ENCODE measurements at places on chromosomes 2 and 18.
A peak's percentile ranks its signal among the peaks of the same experiment; 100 is the strongest.

DNA sequence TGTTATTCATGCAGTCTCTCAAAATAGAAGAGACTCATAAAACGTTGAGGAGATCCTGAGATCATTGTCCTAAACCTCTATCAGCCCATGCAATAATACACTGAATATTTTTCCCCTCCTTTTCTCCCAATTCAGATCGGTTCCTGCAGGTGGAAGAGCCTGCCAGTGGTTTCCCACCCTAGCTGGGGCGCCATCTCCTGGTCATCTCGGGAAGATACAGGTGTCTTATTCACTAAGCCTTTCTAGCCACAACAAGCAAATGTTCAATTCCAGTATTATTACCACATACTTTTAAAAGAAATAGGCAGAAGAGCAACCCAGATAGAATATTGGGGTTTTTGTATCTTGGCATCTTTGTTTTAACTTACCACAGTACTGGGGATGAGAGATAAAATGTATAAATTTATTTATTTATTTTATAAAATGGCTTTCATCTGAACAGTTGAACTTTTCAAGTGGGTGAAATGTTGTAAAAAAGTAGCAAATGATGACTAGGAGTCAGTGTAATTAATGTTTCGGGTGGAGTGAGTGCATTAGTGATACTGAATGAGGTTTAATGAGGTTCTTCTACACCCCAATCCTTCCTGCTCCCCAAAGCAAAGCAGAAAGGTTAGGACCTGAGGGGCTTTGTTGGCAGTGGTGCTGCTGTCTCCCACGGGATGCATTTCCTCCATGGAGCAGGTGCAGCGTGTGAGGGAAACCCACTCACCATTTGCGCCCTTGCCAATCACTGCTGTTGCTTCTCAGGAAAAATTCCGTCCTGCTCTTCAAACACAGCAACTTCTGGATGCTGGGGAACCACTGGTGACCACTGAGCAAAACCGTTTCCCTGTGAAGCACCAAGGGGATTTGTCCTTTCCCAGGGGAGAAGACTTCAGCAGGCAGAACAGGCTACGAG lies 147.1 kb upstream of the FHL2 start:
- peak; percentile 67 for DNase-seq

GRCh38 chr2:156649596-156649995 lies 213.4 kb downstream of the GPD2 start:
- DNase-seq: no peak

- no peak for DNase-seq
Measured at GRCh38 chr2:99279969-99280695, 20.9 kb downstream of the LYG1 start.

- no peak for DNase-seq
Measured at GRCh38 chr2:104290566-104290891, 563.4 kb upstream of the POU3F3 start.

- no peak for DNase-seq
Measured at GRCh38 chr18:48803518-48803917, 147.2 kb downstream of the SMAD7 start.

GRCh38 chr18:78742218-78742745 lies 237.3 kb upstream of the SALL3 start:
- no peak for DNase-seq
